Stimulated activated CD4-positive, alpha-beta T cell treated with anti-CD3 and anti-CD28 coated beads, Interleukin-1b, Interleukin-23, amount 100 ng/mL, for 48 hours (primary cell): ENCODE measurements at places on chromosomes 2 and 18.

DNA sequence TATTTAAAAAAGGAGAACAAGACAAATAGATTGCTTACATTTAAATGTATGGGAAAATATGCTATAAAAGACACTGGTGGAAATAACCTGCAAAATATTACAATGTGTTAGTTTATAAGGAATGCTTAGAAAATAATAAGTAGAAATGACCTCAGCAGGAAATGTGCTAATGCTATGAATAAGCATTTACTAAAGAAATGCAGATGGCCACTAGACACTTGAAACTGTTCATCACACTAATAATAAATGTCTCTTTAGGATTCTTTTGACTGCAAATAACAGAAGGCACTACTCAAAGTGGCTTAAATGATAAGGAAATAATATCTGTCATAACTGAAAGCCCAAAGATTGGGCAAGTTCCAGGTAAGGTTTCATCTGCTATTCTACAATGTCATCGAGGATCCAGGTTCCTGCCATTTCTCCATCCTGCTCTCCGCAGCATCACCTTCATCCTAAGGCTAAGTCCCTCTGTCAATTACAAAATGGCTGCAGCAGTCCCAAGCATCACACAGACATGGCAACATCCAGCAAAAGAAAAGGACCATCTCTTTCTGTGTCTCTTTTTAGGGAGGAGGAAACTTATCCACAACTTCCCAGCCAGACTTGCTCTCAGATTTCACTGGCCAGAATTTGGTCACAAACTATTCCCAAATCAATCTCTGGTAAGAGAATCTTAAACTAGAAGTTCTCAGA lies 21.9 kb downstream of the METTL8 start:
- no peak for DNase-seq

- DNase-seq, result no peak
These were observed 2.0 kb downstream of the FMNL2 start for GRCh38 chr2:152336854-152337510.

- DNase-seq, result no peak
These were observed 286.5 kb upstream of the SLC14A2 start for GRCh38 chr18:45328811-45329210.

GRCh38 chr2:6828299-6828584 lies 37.5 kb downstream of the CMPK2 start:
- no peak for DNase-seq

GRCh38 chr18:9965711-9966624 lies 52.2 kb downstream of the VAPA start:
- no peak for DNase-seq

- DNase-seq, result no peak
These were observed 7.9 kb downstream of the TTN start for GRCh38 chr2:178799305-178799704.

- DNase-seq, result peak; percentile 32
These were observed 25.2 kb upstream of the LCLAT1 start for GRCh38 chr2:30421604-30422443.

- no peak for DNase-seq
These were observed 9.2 kb downstream of the RNU4ATAC start for GRCh38 chr2:121539750-121540469.

DNA sequence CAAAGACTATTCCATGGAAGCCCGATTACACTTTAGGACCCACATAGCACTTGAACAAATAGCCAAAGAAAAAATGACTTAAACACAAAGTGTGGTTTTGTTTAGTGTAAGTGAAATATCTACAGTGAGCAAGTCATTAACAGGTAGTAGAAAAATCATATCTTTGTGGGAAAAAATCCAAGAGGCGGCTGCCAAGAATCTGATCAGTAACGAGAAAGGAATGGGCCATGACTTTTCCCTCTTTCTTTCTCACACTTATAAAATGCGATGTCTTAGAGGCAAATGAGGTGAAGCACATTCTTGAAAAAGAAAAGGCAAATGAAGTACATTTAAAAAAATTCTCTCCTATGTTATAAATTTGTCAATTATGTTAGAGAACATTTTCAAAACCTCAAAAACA lies 12.9 kb upstream of the GEMIN6 start:
- no peak for DNase-seq

GRCh38 chr18:63869851-63870250 lies 17.7 kb upstream of the SERPINB2 start:
- DNase-seq, result no peak

DNA sequence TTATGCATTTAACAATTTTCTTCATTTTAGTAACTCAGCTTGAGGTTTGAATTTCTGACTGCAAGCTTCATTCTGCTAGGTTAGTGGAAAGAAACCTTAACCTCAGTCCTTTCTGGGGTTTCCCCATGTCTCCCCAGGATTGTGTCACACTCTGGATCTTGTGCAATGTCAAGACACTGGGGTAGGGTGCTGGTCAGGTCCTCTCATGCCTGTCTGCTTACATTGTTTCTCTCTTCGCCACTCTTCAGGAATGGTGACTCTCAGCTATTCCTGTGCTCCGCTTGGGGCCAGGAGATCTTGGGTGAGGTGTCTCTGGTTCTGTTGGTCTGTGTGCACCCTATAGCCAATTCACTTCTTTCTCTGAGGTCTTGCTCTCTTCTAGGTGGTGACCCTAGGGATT lies 23.9 kb downstream of the CTLA4 start:
- peak; percentile 80 for DNase-seq

DNA sequence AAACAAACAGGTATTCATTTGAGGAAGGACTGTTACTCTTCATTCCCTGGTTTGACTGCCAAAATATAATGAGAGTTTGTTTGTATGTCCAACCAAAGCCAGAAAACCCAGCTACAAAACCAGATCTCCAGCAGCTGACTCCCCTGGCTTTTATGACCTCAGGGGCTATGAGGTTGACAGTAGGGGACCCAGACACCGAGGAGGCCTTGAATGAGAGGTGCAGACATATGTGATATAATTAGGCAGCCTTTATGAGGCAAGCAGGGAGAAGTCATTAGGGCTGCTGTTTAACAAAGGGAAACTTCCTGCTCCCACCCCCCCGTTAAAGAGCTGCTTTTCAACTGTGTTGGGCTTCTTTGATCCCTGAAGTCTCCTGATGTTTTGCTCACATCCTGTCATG lies 236.7 kb downstream of the SLC4A3 start:
- no peak for DNase-seq

GRCh38 chr2:197164141-197164754 lies 146.3 kb downstream of the ANKRD44 start:
- DNase-seq, result no peak

GRCh38 chr2:106956879-106957278 lies 70.9 kb upstream of the ST6GAL2 start:
- no peak for DNase-seq

DNA sequence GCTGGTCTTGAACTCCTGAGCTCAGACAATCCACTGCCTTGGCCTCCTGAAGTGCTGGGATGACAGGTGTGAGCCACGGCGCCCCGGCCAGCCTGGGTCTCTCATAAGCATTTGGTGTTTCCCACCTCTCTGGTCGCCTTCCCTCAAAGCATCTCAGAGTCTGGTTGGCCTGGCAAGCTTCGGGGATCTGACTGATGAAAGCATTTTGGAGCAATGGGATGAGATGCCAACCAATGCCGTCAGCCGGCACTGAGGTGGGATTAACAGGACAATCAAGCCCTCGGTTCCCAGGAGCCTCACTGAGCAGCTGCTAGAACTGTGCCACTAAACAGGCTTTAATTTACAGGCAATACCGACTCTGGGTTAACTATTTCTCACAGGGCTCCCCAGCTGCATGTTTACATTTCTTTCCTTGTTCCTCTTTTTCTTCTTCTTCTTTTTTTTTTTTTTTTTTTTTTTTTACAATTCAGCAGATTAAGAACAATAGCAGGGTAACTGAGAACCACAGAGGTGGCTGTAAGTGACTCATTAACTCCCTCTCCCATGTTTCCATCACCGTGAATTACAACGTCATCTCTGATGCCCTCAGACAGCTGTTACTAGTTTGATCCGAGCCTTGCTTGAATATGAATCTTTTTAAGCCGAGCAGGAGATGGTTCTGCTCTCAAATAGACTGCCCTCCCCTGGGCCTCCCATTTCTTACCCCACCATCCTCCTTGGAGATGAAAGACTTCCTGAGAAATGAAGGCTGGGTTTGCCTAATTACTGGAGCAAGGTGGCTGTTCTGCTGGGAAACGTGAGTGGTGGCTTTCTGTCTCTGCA lies 37.9 kb downstream of the ODC1 start:
- DNase-seq, result no peak

DNA sequence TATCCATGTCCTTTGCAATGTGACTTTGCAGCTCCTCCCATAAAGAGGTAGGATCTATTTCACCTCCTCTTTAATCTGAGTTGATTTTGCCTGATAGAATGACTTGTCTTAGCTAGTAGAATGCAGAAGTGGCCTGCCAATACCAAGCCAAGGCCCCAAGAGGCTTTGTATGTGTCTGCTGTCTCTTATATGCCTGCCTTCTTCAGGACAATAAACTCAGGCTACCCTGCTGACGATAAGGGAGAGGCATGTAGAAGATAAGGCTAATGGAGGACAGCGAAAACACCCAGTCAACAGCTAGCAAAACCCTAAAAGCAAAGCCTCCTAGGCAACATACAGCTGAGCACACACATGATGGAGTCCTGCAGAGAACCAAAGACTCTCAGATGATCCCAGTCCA lies 1.8 kb upstream of the ZC3H8 start:
- no peak for DNase-seq

- DNase-seq, result no peak
These were observed 600.9 kb upstream of the FAM98A start for GRCh38 chr2:34199971-34200370.
